ENCODE measurements at places on chromosomes 12 and 14.

GRCh38 chr12:16612647-16613046 lies 6.7 kb upstream of the LMO3 start:
- no peak for DNase-seq

DNA sequence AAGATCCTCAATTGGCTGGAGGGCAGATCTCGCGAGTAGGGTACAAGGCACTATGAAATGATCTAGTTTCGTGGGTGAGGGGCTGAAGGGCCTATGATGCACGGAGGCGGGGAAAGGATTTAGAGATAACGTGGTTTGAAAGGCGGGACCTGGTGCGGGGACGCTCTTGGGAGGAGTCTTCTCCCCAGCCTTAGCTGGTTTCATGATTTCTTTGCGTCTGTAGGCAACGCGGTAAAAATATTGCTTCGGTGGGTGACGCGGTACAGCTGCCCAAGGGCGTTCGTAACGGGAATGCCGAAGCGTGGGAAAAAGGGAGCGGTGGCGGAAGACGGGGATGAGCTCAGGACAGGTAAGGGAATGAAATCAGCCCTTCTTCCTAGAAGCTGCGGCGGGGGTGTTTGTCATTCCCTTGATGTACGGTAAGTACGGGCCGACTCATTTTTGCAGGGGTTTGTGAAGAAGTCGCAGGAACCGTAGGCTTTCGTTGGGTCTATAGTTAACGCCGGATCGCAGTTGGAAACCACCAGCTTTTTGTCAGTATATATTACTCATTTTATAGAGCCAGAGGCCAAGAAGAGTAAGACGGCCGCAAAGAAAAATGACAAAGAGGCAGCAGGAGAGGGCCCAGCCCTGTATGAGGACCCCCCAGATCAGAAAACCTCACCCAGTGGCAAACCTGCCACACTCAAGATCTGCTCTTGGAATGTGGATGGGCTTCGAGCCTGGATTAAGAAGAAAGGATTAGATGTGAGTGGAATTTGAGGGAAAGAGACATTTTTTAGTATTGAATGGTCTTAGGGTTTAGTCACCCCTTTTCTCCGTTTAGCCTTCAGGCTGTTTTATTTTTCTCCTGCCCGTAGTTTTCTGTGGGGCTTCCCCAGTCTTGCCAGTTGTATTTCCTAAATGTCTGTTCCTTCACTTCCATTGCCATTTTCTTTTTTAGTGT lies 602 bp downstream of the APEX1 start:
- peak; percentile 53 for DNase-seq

DNA sequence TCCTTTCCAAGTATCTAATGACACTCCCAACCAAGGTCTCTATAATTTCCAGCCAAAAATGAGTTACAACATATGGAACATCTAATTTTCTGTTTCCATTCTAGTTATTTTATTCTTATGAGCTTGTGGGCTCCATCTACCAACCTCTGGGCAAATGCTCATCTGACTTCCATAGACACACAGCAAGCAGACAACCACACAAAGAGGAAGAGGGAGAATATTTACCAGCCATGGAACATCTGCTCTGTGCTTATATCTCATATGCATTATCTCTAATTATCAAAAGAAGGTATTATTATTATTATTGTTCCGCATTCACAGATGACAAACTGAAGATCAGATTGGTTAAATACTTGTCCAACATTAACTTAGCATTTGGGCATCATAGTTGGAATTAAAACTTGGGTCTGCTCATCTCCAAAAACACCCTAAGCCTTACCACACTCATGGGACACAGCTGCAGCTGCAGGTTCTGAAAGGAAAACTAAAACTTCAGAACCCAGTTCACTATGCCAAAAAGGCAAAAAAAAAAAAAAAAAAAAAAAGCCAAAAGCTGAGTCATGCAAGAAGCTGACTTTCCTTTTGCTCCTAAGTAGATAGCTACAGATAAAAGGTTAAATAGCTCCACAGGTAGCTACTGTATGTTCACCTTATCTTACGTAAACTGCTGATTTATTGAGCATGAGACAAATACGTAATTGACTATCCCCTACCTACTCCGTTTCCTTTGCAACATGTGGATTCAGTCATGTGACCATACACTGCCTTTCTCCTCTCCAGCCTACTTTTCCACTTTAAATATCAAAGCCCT lies 23.6 kb upstream of the TCL1B start:
- no peak for DNase-seq

- no peak for DNase-seq
Measured at GRCh38 chr12:113464452-113464775, 7.3 kb downstream of the LHX5 start.
